ENCODE measurements at places on chromosomes 6 and 20.

GRCh38 chr6:18335948-18336347 is 51.2 kb upstream of the RNF144B start:
- no peak for DNase-seq

DNA sequence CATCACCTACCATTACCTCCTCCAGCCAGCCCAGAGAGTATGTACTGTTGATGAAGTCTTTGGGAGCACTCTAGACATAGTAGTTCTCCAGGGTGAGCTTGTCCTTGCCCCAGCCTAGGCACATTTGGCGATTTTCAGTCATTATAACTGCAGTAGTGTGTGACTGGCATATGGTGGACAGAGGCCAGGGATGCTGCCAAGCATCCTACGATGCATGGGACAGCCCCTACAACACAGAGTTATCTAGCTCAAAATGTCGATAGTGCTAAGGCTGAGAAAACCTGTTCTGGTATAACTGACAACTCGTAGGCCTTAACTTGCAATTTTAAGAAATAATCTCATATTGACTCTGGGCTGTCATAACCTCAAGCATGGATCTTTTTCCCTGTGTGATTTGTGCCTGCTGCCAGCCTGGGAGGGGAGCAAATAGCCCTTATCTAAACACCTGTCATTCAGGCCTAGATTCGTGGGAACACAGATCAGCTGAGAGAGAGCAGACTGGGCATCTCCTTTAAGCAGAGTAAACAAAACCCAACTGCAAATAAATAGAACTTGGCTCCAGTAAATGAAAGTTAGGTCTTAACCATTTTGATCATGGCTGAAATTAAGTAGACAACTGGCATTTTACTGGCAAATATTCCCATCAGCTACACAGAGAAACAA is 102.6 kb downstream of the SPTLC3 start:
- no peak for DNase-seq

DNA sequence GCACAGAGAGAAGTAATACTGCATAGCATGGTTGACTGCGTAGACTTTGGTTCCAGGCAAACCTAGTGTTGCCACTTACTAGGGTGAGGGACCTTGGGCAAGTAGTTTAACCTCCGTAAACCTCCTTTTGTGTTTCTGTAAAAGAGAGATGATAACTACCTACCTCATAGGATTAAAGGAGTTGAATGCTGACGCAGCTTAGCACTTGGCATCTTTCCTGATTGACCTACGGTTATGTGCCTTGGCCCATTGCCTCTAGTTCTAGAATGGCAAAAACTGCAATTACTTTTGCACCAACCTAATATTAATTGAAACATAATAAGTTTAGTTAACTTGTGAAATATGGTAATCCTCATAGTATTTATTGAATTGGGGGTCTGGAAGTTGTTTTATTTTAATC is 19.1 kb downstream of the GHRH start:
- no peak for DNase-seq

DNA sequence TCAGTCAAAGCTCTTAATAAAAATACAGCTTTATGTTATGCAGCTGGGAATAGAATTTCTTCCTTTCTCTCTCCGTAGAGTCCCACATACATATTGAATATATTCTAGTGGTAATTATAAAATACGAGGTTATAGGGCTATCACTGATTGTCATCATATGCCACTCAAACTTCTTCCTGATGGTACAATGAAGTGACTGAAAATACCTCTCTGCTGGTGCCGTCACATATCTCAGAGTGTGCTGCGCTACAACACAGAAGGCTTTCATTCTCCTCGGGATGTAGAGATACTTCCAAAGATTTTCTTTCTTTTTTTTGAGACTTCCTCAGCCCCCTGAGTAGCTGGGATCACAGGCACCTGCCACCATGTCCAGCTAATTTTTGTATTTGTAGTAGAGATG is 249.9 kb downstream of the BTBD9 start:
- DNase-seq: no peak

DNA sequence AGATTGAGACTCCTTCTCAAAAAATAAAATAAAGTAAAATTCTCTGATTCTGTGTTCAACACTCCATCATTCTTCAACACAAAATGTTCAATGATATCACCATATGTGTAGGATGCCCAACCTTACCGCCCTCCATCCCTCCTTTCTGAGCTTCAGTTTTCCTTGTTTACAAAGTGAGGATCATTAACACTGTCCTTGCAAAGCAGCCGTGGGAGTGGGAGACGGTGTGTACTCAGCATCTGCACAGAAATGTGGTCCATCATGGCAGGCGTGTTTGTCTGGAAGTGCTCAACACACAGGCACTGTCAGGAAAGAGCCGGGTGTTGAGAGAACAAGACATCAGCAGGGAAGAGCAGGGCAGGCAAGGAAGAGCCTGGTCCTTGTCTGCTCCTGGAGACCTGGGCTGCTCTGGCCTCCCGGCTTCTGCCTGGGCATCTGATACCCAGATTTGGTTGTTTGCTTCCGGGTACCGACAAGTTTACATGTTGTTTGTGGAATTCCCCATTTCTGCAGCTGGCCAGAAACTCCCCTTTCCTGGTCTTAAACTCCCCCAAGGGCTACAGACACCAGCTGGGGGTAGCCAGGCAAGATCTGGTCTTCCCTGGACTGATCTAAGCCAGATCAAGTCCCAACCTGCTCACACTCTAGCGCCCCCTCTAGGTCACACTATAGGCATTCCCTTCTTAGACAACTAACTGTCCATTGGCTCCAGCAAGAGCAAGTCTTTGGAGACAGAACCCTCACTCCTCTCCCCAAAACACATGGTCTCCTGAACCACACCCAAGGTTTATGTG is 26.7 kb upstream of the TTPAL start:
- no peak for DNase-seq

DNA sequence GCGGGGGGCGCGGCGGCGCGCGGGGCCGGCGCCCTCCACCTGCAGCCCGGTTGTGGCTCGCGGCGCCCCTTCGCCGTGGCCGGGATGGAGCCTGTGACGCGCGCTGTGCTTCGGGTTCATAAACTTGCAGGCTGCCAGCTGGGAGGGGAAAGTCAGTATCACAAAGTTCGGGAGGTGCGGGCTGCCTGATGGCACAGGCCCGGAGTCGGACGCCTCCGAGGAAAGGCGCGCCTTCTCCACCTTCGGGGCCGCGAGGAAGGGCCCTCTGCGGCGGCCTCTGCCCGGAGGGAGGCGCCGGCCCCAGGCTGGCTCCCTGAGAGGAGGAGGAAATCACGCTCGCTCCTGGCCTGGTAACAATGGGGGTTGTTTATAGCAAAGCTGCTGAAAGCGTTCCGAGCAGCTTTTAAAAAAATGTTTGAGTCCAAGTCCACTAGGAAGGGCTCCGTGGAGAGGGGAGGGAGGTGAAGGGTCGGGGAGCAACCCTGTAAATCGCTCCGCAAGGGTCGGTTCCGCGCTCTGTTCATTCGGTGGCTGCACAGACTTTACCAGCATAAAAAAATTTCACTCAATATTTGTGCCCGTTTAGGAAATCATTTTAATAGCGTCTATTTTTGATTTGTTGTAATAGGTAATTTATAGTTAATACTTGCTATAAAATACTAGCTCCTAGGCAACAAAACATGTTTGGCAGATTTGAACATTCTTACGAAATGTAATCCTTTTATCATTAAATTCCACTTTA is 1.0 kb downstream of the AFDN start:
- no peak for DNase-seq

- DNase-seq: no peak
These were observed 87.2 kb downstream of the PRND start for GRCh38 chr20:4808872-4809271.

Data from activated CD4-positive, CD25-positive, alpha-beta regulatory T cell treated with anti-CD3 and anti-CD28 coated beads, Interleukin-2, amount 50 U/mL, for 16 hours (primary cell).